ENCODE measurements at places on chromosomes 4 and X.
A peak's percentile ranks its signal among the peaks of the same experiment; 100 is the strongest.

DNA sequence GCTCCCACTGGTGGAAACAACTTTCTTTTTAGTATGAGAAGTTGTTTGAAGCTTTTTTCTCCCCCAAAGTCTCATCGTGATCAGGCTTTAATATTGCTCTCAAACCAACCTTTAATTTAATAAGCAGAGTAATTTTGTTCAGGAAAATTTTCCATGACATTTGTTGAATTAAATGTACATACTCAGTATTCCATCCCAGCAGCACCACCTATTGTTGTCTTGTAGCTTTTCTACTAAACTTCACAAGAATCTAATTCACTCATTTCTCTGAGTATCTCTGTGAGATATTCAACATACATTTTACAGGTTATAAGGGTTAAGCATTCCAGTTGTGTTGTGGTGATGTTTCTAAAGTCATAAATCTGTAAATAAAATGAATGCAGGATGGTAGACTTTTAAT, 218.3 kb upstream of the HAND2 start:
- no peak for DNase-seq

DNA sequence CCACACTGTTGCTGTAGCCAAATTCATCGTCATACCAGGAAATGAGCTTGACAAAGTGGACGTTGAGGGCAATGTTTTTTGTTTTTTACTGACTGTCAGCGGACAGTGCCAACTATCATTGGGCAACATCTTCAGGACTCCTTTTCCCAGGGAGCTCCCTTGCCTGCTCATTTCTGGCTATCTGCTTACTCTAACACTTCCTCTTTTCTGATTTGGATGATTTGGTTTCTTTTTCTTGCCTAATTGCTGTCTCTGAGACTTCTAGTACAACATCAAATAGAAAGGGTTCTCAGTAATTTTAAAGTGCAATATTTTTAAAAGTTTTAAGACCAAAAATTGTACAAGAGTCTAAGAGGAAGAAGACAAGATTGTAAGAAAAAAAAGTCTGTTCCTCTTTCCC, 92.0 kb upstream of the KLHL4 start:
- DNase-seq = no peak

- peak; percentile 66 for DNase-seq
These were observed 249.3 kb upstream of the DIPK2B start for GRCh38 chrX:45449982-45450381.

GRCh38 chr4:152148057-152148456, 387.2 kb upstream of the GATB start:
- DNase-seq = no peak

DNA sequence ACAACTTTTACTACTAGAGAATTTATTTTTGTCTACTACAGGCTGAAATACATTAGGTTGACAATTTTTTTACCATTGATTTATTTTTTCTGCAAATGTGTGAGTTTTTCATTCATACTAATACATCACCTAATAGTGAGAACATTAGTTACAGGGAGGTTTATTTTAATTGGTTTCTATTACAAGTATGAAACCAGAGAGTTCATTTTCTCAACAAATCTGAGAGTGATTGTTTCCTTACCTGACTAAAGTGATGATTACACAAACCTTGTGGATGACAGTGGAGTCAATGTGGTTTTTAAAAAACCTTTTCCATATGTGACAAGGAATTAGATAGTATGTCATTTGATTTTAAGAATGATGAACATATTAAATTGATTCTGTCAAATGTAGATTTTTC, 227.4 kb downstream of the PALLD start:
- no peak for DNase-seq

DNA sequence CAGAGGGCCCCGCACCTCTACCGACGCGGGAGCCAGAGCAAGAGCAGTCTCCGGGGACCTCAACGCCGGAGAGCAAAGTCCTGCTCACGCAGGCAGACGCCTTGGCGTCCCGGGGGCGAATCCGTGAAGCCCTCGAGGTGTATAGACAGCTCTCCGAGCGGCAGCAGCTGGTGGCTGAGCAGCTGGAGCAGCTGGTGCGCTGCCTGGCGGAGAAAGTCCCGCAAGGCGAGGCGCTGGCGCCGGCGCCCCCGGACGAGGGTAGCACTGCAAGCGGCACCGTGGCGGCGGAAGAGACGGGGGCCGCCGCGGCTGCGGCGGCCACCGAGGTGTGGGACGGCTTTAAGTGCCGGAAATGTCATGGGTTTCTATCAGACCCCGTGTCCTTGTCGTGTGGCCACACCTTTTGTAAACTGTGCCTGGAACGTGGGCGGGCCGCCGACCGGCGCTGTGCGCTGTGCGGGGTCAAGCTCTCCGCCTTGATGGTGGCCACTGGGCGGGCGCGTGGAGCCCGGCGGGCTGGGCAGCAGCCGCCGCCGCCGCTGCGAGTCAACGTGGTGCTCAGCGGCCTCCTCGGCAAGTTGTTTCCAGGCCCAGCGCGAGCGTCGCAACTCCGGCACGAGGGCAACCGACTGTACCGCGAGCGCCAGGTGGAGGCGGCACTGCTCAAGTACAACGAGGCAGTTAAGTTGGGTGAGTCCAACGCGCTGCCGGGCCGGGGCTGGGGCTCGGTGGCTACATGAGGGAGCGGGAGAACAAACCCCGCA, 672 bp downstream of the LONRF3 start:
- no peak for DNase-seq

DNA sequence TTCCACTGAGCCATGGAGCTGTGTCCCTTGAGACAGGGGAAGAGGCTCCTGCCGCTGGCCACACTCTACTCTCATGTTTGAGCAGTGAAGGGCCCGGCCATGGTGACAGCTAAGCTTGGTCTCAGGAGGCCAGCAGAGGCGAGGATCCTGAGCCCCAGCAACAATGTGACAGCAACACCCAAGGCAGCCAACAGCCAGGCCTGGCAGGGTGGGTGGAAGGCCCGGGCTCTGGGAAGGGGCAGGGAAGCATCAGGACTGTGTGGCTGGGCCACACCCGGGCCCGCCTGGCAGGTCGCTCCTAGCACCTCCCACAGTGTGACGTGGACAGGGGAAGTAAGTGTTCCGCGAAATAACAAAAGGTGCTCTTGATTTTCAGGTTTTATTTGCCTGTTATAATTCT, 24.8 kb downstream of the L1CAM start:
- DNase-seq = no peak

DNA sequence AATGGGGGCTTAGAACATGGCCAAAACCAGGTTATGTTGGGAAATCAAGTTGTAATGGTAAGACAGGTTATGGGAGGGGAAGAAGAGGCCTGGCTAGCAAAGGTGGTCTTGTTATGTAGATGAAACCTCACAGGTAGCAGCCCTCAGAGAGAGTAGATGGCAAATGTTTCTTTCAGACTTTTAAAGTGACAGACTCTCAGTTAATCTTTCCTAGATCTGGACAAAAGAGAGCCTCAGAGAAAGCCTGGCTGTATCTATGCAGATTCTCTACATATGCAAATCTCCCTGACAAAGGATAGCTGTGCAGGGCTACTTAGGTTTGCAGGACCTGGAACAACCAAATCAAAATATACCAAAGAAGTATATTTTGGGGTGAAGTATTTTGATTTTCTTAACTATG, 284.1 kb upstream of the AMOT start:
- DNase-seq = no peak

DNA sequence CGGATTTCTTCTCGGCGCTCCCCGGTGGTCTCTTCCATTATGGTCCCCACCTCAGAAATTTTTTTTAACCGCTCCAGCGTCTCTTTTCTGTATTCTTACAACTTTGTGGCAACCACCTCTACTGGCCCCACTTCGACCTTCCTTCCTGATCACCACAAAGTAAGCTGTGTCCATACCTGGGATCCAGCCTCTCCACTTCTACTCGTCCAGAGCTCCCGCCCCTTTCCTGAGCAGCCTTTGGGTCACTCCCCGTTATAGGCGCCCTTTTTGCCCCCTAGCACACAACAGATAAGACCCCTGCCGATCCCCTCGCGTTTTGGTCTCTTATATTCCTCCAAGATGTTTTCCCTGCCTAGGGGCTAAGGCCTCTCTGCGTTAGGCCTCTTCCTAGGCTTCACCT, 557 bp downstream of the PIGG start:
- no peak for DNase-seq

DNA sequence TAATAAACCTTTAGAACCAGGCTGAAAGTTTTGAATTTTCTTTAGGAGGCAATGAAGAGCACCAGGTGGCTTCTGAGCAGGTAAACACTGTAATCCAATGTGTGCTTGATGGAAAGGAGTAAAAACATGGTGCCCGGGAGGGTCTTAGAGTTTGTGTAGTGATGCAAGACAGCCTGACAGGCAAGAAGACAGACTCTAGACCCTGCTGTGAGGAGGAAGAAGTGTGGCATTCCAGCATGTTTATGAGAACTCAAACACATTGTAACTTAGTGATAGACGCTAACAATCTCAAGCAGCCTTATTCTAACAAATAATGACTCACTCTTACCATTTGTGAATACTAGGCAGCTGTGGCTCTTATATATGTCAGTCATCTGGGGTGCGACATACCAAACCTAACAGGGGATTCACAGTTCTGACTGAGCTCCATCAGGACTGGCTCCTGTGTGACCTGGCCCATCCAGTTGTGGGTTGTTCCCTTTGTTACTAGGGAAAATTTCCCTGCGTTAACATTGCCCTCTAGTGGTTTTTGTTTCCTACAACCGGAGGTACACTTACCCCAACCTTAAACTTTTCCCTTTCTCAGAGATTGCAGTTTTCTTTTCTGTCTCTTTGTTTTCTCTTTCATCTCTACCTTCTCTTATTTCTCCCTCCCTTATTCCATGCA, 53.8 kb downstream of the VSIG4 start:
- peak; percentile 39 for DNase-seq

- DNase-seq = peak; percentile 57
These were observed 39.1 kb downstream of the PDGFRA start for GRCh38 chr4:54268151-54268550.

Measured in fibroblast of upper back skin (primary cell).